Stimulated activated memory B cell treated with anti-CD40 and anti-IgM and Interleukin-4, amounts not matched to agents 10 μg/mL and 1 μg/mL and 100 μg/mL, for 72 hours (primary cell): ENCODE measurements at places on chromosomes 7 and 10.

- ATAC-seq: peak; percentile 86
Observed at GRCh38 chr7:69651101-69651590, 52.9 kb downstream of the AUTS2 start.

DNA sequence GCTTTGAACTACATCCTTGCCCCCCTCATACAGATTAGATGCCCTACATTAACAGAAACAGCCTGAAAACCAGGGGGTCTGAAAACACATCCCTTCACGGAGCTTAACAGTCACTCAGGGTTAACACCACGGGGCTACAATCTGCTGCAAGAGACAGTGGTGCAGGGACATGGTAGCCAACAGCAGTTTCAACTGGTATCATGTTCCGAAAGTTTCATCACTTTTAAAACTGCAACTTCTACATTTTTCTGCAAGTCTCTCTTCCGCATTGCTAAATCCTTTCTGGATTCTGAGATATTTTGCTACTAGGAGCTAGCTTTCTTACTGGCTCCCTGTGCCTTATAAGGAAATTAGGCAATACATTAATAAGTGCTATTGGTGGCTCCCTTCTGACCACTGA is 92.6 kb downstream of the JAZF1 start:
- ATAC-seq: no peak

DNA sequence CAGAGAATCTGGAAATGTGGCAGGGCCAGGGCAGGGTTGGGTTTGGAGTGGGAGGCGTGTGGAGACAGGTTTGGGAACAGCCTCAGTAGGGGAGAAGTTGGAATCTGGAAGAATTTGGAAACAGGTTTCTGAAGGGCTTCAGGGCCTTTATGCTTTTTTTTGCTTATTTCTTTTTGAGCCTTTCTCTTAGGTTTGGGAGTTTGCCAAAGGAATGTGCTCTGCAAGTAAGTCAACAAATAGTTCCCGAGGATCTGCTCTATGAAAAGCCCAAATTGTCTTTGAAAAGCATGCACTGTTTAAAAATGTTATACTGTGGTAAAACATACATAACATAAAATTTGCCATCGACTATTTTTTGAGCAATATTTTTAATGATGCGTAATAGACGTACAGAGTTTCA is 86.7 kb upstream of the ADRB1 start:
- ATAC-seq: no peak

DNA sequence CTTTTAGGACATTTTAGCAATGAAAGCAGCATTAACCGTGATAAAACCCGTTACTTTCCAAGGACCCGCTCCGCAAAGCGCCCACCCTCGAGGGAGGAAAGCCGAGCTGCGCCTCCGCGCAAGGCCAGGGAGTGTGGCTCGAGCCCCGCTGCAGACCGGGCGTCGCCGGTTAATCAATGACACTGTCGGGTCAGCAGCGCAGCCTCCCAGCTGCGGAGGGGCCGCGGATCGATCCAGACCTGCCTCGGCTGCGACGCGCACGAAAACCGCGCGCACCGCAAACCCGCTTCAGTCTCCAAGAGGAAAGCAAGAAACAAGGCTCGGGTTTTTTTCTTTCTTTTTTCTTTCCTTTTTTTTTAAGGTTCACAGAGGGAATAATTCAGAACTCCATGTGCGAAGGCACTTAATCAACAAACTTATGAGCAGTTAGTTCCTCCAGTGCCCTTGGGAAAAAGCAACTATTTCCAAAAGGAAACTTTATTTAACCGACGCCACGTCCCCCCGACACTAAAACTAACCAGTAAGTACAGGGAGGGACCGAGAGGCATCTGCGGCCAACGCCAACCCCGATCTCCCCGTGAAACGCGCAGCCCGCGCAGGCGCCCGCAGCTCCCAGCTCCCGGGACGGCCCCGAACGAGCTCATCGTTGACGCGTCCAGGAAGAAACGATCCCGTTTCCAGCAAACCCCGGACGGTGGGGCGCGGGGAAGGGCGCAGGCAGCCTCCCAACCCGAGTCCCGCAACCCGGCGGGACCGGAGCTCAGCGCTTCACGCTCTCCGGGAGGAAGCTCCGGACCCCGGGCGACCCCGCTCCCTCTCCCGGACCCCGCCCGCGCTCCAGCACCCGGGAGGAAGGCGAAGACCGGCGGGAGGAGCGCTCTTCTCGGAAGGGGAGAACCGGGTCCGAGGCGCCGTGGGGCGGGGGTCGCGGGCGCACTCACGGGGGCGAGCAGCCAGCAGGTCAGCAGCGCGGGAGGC is 598 bp downstream of the VIPR2 start:
- ATAC-seq: no peak

GRCh38 chr7:1025743-1026581 is 18.4 kb upstream of the GPR146 start:
- no peak for ATAC-seq

DNA sequence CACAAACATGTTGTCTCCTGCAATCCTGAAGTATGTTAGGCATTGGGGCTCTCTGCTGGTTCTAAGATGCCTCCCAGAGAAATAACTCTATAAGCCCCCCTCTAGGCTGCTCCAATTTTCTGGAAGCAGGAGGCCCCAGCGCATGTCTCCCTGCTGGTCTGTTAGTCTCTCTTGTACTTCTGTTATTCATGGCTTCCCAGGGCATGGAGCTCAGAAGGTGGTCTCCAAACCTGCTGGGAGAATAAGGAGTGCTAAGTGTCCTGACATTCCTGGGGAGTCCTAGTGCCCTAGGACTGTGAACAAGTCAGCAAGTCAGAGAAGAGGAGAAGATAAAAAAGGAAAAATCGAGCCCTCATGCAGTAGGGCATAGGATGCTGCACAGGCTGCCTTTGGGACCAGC is 70.5 kb upstream of the EFCAB10 start:
- ATAC-seq: no peak

- ATAC-seq: no peak
Observed at GRCh38 chr10:69911613-69912528, 110.2 kb downstream of the COL13A1 start.

DNA sequence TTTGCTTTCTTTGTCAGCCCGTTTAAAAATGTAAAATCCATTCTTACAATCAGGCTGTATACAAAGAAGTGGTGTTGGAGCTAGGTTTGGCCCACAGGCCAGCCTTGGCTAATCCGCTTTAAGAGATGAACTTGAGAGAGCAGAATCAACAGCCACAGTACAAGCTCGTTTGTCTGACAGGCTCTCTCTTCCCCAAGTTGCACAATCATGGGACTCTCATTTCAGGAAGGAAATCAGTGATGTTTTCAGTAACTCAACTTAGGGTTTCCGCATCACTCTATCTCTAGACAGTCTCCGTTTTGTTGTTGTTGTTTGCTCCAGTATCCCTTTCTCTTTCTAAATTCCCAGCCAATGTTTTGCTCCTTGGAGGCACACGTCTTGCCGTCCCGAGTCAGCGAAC is 582.0 kb upstream of the MKI67 start:
- no peak for ATAC-seq

- ATAC-seq: no peak
Observed at GRCh38 chr7:100893318-100893895, 2.3 kb downstream of the ACHE start.
